Activated naive CD4-positive, alpha-beta T cell treated with anti-CD3 and anti-CD28 coated beads for 36 hours (primary cell): ENCODE measurements at places on chromosomes 6 and 20.

- DNase-seq: no peak
These were observed 79.4 kb downstream of the IYD start for GRCh38 chr6:150448221-150448620.

- no peak for DNase-seq
These were observed 84.1 kb upstream of the HEY2 start for GRCh38 chr6:125665295-125665814.

GRCh38 chr20:41173791-41174341, 36.5 kb downstream of the PLCG1 start:
- peak; percentile 1 for DNase-seq

- no peak for DNase-seq
These were observed 195.7 kb upstream of the MAN1A1 start for GRCh38 chr6:119545245-119545644.

- DNase-seq: no peak
These were observed 147.8 kb downstream of the PHACTR3 start for GRCh38 chr20:59752101-59752586.

DNA sequence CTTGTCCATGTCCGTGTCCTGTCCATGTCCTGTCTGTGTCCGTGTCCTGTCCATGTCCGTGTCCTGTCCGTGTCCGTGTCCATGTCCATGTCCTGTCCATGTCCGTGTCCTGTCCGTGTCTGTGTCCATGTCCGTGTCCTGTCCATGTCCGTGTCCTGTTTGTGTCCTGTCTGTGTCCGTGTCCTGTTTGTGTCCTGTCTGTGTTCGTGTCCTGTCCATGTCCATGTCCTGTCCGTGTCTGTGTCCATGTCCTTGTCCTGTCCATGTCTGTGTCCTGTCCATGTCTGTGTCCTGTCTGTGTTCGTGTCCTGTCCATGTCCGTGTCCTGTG, 55.0 kb upstream of the BHLHE23 start:
- DNase-seq: no peak

DNA sequence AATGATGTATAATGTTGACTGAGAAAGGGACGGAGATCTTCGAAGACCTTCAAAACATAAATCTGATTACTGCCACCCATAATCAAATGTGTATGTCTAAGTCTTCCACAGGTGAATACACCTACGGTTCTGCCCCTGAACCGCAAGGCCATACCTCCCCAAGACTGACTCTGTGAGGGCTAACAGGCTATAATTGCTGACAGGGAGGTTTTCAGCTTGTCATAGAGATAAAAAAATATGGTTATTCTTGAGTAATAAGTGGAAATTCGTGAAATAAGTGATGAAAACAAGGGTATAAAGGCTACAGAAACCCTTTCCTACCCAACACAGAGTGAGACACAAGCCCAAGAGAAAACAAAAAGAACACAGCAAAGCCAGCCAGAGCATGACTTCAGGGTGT, 188.9 kb downstream of the ATXN1 start:
- no peak for DNase-seq

DNA sequence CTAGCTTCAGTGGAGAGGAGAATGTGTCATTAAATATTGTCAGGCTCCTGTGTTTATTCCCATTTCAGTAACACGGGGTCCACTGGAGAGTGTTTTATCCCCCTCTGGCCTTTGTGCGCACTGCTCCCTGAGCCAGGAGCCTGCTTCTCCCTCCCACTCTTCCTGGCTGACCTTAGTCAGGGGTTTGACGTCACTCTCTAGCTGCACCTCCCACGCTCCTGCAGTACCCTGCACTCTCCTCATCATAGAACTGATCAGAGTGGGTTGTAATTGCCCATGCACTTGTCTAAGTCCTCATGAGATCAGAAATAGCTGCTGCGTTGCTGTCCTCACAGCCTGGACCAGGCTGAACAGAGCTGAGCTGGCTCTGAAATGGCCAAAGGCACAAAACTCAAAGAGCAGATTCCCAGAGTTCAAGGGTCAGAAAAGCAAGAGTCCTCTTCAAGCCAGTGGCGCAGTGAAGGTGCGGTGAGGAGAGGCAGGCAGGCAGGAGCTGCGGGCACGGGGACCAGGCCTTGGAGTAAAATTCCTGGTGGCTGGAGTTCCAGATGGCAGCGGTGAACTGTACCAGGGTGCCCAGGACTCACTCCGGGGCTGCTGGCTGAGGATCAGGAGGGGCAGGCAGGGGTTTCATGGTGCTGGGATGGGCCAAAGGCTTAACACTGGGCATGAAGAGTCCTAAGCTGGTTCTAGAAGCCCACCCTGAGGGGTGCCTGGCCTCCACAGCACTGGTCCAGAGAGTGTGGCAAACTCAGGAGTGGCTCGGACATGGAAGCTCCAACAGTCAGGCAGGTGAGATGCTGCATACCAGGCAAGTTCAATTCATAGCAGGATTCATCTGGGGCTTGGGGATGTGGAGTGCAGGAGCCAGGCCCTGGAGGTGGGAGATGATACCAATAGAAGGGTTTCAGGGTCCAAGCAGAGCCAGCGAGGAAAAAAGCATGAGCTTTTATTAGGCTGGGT, 170.9 kb downstream of the SCP2D1 start:
- DNase-seq: no peak

DNA sequence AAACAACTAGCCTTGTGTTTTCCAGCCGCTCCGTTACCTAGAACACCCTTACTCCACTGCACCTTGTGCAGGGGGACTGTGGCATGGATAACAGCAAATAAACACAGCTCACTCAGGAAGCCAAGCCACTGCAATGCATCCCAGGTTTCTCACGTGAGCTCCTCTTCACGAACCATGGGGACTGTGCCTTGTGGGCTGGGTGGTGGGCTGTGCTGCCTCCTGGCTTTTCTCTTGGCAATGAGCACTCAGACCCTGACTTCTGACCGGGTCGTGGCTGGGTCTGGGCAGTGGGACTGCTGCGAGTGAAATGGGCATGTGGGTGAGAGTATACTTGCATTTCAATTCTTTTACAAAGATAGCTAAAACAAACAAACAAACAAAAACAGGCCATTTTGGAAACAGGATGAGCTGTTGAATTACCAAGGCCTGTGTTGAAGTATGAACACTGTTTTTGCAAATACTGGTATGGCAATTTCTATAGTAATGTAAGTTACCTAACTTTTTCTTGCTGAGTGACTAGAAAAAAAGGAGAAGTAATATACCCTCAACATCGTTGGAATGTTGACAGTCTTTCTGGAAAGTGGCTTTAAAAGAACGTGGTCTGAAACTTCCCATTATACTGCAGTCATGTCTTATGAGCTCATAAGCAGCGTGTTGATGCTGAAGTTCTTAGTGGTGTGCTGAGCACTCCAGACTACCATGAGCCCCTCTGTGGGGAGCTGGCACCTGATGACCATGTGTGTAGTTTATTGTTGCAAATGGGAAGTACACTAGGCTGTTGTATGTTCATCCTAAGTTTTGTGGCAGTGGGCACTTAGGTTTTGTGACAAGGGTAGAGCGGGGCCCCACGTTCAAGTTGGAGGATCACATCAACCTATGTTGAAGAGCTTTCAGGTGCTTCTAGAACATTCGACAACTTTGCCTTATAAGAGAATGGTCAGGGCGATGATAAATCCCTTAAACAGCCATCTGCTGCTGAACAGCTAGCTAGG, 120.4 kb downstream of the ARMC2 start:
- no peak for DNase-seq

DNA sequence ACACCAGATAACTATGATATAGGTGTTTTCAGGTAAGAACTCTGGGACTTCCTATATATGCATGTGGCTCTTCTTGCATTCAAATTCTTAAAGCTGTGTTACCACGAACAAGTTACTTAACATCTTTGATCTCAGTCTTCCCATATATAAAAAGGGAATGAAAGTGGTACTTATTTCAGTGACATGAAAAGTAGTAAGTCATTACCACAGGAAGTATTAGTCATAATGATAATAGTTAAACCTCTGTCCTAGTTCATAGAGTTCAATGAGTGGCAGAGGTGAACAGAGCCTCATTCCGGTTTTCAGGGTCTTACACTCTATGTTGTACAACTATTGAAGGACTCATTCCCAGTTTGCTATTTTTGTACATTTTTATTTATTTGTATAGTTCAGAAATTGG, 237.0 kb downstream of the NKAIN2 start:
- no peak for DNase-seq

DNA sequence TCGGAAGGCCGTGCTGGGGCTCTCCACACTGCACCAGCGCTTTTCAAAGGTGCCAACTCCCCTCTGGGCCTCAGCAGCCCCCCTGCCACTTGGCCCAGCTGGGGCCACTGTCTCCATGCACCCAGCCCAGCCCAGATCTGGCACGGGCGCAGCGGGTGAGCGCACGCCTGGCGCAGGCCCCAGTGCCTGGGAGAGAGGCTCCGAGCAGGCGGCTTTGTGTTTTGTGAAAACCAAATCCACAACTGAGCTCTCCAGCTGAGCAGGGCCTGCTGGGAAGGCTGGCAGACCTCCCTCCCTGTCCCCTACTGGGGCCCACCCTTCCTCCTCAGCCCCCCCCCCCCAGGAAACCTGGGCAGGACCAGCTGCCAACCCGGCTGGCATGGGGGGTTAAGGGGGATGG, 17.0 kb downstream of the MDGA1 start:
- DNase-seq: no peak

GRCh38 chr6:101907356-101908217, 514.1 kb downstream of the GRIK2 start:
- DNase-seq: no peak

DNA sequence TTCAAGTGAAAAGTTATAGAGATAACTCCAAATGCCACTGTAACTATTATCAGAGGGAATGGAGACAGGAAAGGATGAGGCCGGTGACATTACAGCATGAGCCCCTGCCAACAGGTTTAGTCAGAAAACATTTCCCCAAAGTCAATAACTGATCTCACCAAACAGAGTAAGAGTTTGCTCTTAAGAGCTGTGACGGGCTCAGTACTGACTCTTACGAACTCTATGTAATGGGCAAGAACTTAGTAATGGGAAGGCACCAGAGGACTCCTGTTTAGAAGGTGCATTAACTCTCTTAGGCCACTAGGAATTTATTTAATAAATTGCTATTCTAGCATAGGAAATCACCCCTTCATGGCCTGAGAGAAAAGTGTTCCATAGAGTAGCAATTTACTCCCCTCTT, 76.8 kb downstream of the SAMD5 start:
- no peak for DNase-seq
